ENCODE measurements at places on chromosomes 7 and 10.

DNA sequence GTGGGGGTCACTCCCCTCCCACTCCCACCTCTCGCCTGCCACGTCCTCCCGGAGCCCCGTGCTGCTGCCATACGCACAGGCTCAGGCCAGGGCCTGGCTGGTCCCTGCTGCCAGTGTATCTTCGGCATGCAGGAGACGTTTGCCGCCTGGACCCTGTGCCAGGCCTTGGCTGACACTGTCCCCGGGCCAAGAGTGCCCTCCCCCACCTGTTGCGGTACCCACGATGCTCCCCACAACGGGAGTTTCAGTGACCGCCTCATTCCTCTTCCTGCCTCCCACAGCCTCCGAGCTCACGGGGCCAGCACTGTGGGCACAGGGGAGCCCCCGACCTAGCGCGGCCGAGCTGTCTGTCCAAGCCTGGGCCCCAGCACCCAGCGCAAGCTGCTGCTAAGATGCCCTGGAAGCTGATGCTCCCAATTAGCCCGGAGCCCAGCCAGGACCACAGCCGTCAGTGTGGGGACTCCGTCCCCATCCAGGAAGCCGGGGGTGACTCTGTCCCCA lies 7.4 kb downstream of the TTYH3 start:
- DNase-seq: no peak

GRCh38 chr7:113172726-113173125 lies 54.4 kb upstream of the SMIM30 start:
- DNase-seq: no peak

DNA sequence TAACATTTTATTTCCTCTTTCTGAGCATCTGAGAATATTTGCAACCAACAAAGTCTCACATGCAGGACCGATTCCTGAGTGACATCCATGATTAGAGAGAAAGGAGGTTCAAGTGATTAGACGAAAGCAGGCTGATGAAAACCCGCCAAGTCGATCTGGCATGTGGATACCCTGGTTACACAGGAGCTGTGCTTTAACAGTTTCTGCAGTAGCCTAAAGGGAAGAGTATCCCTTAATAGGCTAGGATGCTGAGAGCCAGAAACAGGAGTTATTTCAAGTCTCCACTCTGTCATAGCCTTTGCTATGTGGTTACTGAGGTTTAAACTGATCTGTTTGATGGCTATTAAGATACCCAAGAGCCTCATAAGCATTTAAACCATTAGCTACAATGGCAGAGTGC lies 82.5 kb downstream of the PRKCQ start:
- no peak for DNase-seq

GRCh38 chr7:154832557-154833138 lies 170.3 kb downstream of the PAXIP1 start:
- DNase-seq: no peak

Data from urothelium cell line (cell line).